ENCODE measurements at places on chromosomes 13 and 19.
A peak's percentile ranks its signal among the peaks of the same experiment; 100 is the strongest.

DNA sequence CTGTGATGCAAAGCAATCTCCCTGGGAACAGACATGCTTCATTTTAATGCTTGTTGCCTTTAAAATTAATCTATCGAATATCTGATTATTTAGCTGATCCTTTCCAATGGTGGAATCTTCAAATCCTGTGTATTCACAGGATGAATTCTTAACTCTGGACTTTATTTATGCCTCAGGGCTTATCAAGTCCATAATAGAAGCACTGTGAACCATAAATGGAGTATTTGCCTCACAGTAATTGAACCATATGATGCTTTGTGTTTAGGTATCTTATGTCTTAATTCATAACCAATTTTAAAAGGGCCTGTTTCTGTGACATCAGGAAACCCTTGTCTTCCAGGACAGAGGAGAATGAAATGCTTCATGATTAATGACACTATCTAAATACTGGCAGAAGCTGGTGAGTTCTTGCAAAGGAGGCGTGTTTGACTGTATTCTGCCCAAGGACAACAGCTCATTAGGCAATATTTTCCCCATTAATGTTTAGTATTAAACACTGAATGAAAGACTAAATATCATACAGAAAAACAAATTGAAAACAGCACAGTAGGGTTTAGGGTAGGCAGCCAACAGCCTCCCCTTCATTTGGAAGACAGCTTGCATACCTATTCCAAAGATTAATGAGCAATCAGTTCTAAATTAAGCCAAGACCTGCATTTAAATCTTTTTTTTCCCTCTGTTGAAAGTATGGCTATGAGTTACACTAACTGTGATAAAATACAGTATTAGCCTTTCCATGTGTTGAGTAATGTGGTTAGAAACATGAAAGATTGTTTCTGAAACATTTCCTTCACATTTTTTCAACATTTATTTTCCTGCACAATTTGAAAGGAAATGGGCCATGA lies 709.4 kb downstream of the PCDH9 start:
- DNase-seq: no peak

- no peak for DNase-seq
These were observed 12.2 kb downstream of the TMEM160 start for GRCh38 chr19:47036097-47036651.

GRCh38 chr19:30222428-30222873 lies 149.7 kb upstream of the ZNF536 start:
- DNase-seq: no peak

GRCh38 chr19:16042533-16043085 lies 33.7 kb upstream of the TPM4 start:
- DNase-seq: no peak

DNA sequence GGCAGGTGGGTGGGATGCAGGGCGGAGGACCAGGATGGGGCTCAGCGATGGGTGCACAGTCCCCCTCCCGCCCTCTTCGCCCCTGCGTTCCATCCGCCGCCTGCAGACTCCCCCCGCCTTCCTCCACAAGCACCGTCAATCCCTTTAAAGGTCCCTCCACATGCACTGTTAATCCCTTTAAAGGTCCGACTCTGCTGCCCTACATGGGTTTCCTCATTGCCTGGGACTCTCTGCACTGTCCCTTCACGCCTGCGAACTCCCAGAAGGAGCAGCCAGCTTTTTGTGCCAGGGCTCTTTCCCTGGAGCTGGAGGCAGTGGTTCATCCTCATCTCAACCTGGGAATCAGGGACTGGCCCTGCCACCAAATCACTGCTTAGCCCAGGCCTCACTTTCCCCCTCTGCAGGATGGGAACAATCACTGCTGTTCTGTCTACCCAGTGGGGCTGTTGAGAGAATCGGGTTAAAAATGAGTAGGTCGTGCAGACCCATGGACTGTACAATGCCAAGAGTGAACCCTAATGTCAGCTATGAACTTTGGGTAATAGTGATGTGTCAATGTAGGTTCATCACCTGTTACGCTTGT lies 20.4 kb downstream of the ZNF574 start:
- DNase-seq: no peak

- no peak for DNase-seq
These were observed 24.8 kb upstream of the TMEM255B start for GRCh38 chr13:113734099-113734825.

GRCh38 chr13:49113526-49114286 lies 106.4 kb upstream of the MLNR start:
- peak; percentile 22 for DNase-seq

All from HepG2 (cell line).